ENCODE measurements at places on chromosomes 13 and 19.
A peak's percentile ranks its signal among the peaks of the same experiment; 100 is the strongest.

GRCh38 chr13:77084755-77085154 lies 57.8 kb upstream of the FBXL3 start:
- DNase-seq, result no peak

DNA sequence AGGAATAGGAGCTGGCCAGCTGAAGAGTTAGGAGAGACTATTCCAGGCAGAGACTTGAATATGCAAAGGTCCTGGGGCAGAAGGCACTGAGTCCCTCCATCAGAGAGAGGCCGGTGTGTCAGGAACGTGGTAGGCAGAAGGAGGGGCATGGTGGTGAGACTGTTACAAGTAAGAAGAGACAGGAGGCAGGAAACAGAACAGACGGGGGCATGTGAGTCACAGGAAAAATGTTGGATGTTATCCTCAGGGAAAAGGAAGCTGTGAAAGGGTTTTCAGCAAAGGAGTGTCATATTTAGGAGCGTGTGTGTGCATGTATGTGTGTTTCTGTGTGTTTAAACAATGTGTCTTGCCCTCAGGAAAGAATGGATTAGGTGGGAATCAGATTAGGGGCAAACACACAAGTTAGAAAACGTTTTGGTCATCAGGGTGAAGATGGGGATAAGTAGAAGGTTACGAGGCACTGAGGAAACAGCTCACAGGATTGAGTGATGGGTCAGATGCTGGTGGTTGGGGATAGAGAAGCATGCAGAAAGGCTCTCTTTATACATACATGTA lies 1.1 kb downstream of the EDDM13 start:
- DNase-seq, result no peak

GRCh38 chr13:111555903-111556302 lies 235.5 kb downstream of the TEX29 start:
- no peak for DNase-seq

- DNase-seq, result no peak
Observed at GRCh38 chr13:21475115-21475514, 16.0 kb upstream of the ZDHHC20 start.

DNA sequence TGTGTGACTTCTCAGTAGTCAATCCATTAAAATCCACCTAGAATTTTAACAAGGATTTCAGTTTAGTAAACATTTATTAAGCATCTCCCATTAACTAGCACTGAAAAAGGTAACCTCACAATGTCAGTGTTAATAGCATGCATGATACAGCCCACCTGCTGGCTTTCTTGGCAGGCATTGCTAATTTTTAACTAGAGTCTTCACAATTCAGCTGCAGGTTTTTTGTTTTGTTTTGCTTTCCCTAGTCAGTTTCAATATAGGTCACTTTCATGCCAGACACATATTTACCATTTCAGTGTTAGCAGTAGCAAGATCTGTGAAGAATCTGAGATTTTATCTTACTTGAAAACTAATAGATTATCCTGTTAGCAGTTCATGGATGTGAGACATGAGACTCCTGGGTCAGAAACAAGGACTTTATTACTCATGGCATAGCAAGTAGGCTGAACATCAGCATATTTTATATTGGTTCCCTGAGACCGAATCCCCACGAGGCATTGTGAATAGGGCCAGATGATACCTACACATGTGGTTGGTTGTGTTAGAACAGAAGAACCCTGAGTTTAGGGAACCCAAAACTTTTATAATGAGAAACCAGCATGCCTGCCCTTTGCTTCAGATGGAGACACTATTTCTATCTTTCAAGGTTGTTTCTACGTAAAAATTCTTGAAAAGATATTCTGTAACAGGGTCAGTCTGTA lies 198.0 kb upstream of the HTR2A start:
- DNase-seq, result no peak

- peak; percentile 98 for DNase-seq
Observed at GRCh38 chr19:46413262-46414031, at the start of gene CCDC8. TSS of gene CCDC8 (minus strand) at chr19:46413564. CDS start at chr19:46412810, 754 bp downstream.

GRCh38 chr19:32661318-32661717 lies 13.7 kb downstream of the ANKRD27 start:
- no peak for DNase-seq

- DNase-seq, result no peak
Observed at GRCh38 chr13:51589793-51590192, 5.5 kb downstream of the WDFY2 start.

- DNase-seq, result no peak
Observed at GRCh38 chr13:76609643-76610042, 276.6 kb downstream of the KCTD12 start.

DNA sequence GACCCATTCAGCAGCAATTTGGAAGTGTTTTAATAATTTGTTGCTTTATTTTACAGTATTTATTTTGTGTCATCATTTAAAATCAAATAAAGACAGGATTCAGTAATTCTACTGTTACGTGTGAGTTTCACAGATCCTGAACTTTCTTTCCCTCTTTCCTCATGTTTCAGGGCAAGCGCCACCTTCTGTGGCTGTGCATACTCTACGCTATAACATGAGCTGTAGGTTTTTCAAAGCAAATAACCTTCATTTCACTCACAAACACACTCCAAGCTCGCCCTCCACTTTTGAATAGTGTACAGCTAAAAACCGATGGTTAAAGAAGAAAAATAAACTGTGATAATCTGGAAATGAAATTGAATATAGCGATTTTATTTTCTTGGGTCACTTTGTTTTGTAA lies 753.3 kb downstream of the OLFM4 start:
- no peak for DNase-seq

DNA sequence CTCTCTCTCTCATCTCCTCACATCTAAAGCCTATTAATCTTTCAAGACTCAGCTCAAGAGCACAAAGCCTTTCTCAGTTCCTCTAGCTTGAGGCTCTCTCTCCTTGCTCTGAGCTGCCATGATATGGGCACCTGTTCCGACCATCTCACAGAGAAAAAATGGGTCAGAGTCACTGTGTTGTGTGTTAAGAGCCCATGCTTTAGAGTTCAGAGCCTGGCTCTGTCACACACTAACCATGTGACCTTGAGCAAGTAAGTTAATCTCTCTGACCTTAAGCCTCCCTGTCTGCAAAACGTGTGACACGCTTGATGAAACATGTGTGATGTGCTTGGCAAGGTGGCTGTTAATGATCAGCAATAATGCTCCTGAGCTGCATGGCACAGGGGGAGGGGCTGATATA lies 245.2 kb downstream of the DLEU7 start:
- DNase-seq, result no peak

GRCh38 chr13:29515372-29515771 lies 80.1 kb downstream of the SLC7A1 start:
- DNase-seq, result no peak

DNA sequence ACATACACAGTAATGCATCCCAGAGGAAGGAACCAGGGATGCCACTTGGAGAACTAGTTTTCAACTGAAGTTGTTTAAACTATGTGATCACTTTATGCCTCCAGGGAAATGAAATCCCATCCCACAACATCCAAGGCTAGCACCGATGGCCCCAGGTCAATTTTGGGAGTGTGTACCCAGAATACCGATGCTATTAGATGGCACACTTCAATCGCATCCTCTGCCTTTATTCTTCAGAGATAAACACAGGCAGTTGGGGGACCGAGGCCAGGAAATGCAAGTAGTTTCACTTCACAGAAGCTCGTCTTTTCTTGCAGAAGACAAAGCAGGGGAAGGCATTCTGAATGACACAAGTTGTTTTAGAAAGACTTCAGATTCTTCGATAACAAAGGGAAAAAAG lies 13.8 kb downstream of the STK24 start:
- DNase-seq, result no peak

Measured in renal pelvis (tissue), 12 donors.